Jurkat, Clone E6-1 (cell line): ENCODE measurements at places on chromosomes 3 and 15.

- DNase-seq: no peak
These were observed 48.1 kb upstream of the FRMD4B start for GRCh38 chr3:69433969-69434325.

DNA sequence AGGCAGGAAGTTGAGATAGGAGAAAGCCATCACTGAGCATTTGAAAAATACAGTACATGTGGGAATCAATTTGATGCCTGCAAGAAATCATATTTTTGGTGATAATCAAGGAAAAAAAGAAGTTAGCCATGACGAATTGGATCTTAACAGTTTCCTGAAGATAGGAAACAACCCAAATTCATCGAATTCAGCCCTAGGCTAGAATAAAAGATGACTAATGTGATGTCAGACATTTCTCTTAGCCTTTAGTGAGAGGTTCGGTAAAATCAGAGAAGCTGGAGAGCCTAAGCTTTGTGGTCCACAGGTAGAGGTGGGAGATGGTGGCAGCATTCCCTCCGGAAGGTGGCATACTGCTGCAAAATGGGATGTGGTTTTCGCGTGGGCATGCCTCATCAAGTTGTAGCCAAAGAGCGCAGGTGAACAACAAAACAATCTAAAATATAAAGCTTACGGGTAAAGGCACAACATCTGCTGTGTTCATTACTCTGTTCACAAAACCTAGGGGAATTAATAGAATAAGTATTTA lies 144.1 kb upstream of the ALCAM start:
- DNase-seq: no peak

DNA sequence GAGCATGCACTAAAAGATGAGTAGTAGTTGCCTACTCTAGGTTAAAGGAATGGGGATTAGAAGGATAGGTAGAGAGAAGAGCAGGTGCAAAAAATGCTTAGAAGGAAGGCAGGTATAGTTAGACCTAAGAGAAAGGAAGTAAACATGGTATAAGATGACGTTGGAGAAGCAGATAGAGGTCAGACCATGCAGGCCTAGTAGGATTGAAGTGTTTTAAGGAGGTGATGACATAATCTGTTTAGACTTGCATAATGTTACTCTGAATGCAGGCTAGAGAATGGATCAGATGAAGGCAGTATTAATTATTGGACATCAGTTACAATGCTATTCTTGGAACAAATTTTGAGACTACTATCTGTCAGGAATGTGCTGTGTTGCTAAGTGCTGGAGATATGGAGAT lies 11.1 kb upstream of the ECT2 start:
- no peak for DNase-seq

DNA sequence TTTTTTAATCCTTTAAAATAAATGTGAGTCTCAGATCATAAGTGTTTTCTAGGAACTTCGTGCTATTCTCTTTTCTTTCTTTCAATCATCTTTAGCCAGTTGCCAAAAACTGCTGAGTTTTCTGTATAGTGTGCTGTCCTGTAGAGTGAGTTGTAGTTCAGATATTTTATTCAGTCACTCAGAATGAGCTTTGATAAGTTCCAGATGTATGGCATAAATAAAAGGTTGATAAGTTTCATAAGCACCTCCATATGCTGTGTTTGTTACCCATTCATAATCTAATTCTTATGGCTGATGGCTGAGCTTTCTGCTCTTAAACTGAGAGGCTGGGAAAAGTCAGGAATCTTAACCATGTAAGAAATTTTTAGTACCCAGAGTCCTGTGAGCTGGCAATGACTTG lies 59.3 kb upstream of the COL6A6 start:
- DNase-seq: no peak

DNA sequence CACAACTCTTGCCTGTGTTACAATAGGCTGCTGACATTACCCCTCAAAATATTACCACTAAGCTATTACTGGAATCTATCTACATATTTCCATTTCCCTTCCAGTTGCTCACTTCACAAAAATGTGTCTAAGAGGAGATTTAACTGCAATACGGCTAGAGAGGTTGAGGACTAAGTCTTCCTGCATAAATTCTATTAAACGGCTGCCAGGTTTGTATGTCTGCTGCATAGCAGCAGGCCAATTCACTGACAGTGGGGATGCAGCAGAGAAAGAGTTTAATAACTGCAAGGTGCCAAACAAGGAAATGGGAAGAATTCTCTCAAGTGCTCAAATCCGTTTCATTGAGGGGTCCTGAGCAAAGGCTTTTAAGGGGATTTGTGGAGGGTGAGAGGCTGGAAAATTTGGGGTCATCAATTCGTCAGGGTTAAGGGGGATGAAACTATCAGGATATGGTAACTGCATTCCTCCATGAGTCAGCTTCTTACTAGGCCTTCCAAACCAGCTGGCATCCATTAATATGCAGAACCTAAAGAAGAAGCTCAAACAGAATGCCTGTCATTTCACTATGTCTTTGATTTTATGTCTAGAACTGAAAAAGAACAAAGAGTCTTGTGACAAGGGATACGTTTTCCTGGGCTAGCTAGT lies 675.6 kb downstream of the TBL1XR1 start:
- no peak for DNase-seq

- no peak for DNase-seq
These were observed 234.2 kb upstream of the MCTP2 start for GRCh38 chr15:93997071-93997658.

GRCh38 chr15:93088981-93089726 lies at the start of gene RGMA:
Gene RGMA (minus strand): TSS chr15:93089211. CDS start chr15:93088932, 279 bp downstream.
- DNase-seq: no peak

- no peak for DNase-seq
These were observed 55.0 kb downstream of the GLCE start for GRCh38 chr15:69215314-69216035.

DNA sequence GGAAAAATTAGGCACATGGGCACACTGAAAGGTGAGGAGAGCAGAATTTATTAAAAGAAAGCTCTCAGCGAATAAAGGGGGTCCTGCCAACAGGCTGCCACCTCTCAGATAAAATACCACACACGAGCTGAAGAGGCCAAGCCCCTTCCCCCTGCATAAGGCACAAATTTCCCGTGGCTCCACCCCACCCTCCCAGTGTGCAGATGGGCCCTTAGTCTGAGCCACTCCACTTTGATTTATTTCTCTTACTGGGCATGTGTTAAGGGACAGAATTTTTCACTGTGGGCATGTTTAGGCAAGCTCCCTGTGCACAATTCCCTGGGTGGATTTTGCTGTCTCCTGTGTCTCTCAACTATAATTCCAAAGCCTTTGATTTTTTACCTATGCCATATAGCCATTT lies 409.8 kb downstream of the TBL1XR1 start:
- DNase-seq: no peak
